Right lobe of liver (tissue), 6 donors: ENCODE measurements at places on chromosomes 6 and 20. TPM values are rescaled to one million over a fixed set of nuclear protein-coding genes. Genes with fewer than 3 reads are reported as not detected.

DNA sequence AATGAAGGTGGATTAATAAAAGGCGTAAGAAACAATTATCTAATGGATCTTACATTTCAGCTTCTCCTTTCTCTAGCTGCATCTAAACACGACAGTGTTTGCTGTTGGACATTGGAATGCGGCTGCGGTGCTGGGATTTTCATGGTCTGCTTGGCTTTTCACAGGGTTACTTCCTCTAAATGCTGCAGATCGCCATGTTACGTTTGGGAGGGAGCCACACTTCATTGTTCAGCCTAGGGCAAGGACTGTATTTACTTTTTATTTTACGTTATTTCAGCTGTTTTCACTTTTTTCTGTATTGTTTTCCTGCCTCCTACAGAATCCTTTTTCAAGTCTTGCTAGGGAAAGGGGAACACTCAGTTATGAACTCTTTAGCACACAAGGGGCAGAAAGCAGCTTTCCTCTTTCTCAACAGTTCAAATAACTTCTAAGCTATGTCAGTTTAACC is 97.9 kb upstream of the MTHFD1L start:
- H3K4me3 ChIP-seq, result no peak overlapping the region
- H3K36me3 ChIP-seq, result no peaks in the 10 kb centered on the region

CNKSR3 gene
- total RNA-seq, result 21.7 TPM

DNA sequence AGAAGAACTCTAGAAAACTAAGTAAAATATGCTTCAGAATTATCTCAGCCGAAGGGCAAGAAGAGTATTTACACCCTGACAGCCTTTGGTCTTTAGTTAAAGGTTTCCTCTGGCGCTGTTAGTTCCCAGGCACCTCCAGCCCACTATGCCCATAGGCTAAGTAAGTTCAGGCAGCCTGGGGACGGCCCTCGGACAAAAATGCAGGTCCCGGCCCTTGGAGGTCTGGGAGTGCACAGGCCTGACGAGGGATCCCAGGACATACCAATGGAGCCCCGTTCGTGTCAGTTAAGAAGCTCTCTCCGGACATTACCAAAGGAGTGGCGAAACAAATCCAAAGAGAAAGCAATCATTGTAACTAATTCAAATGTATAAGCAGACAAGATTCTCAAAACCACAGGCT is 311.8 kb downstream of the CD83 start:
- no peak for DNase-seq
- H3K4me1 ChIP-seq, result no peaks in the 10 kb centered on the region
- no peaks in the 10 kb centered on the region for H3K36me3 ChIP-seq

GRCh38 chr6:139927236-139927635 is 552.8 kb upstream of the CITED2 start:
- no peaks in the 10 kb centered on the region for H3K27me3 ChIP-seq
- no peak overlapping the region for H3K27ac ChIP-seq
- H3K36me3 ChIP-seq, result no peaks in the 10 kb centered on the region

DNA sequence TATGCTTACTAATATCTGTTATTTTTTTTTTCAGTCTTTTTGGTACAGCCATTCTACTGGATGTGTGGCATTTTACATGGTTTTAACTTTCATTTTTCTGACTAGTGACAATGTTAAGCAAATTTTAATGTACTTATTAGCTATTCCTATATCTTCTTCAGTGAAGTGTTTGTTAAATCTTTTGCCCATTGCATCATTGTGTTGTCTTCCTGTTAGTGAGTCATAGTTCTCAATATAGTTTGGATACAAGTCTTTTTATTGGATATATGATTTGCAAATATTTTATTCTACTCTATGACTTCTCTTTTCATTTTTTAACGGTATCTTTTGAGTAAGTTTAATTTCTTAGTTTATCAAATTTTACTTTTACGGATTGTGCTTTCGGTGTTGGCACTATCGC is 519.4 kb downstream of the CDKAL1 start:
- H3K4me3 ChIP-seq, result no peak overlapping the region
- DNase-seq, result no peak
- no peaks in the 10 kb centered on the region for H3K4me1 ChIP-seq
- H3K27ac ChIP-seq, result no peak overlapping the region

- no peaks in the 10 kb centered on the region for H3K27me3 ChIP-seq
- H3K36me3 ChIP-seq, result no peaks in the 10 kb centered on the region
- no peak overlapping the region for H3K4me3 ChIP-seq
- no peak overlapping the region for H3K27ac ChIP-seq
- no peaks in the 10 kb centered on the region for H3K4me1 ChIP-seq
These were observed 501.6 kb upstream of the MAP3K7 start for GRCh38 chr6:91088515-91088914.

DNA sequence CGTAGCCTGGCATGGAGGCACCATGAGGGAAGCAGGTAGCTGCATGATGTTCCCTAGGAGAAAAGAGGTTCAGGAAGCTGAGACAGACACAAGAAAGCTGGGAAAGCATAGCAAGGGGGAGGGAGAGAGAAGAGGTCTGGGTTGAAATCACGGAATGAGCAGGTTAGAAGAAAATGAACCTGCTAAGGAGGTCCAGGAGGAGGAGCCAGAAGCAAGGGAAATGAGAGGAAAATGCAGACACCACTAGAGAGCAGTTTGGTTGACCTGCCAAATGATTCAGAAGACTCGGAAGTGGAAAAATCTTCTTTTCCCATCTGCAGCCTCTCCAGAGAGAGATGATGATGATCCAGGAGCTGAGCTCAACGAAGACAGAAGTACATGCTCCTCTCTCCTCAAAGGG is 70.9 kb downstream of the VIP start:
- no peak for DNase-seq
- H3K4me1 ChIP-seq, result no peaks in the 10 kb centered on the region
- no peak overlapping the region for H3K4me3 ChIP-seq
- no peaks in the 10 kb centered on the region for H3K36me3 ChIP-seq
- H3K27ac ChIP-seq, result no peak overlapping the region
- H3K27me3 ChIP-seq, result no peaks in the 10 kb centered on the region

KHDC1L gene
- not detected for total RNA-seq

DNA sequence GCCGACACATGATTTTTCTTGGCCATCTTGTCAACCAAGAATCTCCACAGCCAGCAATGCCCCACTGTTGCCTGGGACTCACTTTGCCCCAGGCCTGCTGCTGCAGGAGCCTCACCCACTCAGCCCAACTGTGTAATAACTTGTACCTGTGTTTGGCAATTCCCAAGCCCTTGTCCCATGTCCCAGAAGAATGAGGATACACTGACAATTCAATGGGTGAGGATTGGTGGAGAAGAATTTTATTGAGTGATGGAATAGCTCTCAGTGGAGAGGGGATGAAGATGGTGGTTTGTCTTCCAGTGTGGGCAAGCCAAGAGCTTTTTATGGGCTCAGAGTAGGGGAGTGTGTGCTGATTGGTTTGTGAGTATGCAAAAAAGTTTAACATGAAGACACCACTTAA is 861.9 kb downstream of the TFAP2A start:
- no peak overlapping the region for H3K4me3 ChIP-seq
- no peaks in the 10 kb centered on the region for H3K4me1 ChIP-seq
- no peaks in the 10 kb centered on the region for H3K36me3 ChIP-seq
- DNase-seq, result no peak

MOG gene
- total RNA-seq, result not detected

- no peak overlapping the region for H3K4me3 ChIP-seq
- no peak for DNase-seq
- no peaks in the 10 kb centered on the region for H3K4me1 ChIP-seq
- H3K36me3 ChIP-seq, result no peaks in the 10 kb centered on the region
- no peaks in the 10 kb centered on the region for H3K27me3 ChIP-seq
These were observed 192.4 kb downstream of the ZFAND3 start for GRCh38 chr6:38011937-38012336.

GRCh38 chr6:49826743-49827406 is 39.5 kb downstream of the CRISP1 start:
- H3K4me3 ChIP-seq, result no peak overlapping the region
- H3K27me3 ChIP-seq, result no peaks in the 10 kb centered on the region
- H3K27ac ChIP-seq, result no peak overlapping the region
- no peak for DNase-seq

DNA sequence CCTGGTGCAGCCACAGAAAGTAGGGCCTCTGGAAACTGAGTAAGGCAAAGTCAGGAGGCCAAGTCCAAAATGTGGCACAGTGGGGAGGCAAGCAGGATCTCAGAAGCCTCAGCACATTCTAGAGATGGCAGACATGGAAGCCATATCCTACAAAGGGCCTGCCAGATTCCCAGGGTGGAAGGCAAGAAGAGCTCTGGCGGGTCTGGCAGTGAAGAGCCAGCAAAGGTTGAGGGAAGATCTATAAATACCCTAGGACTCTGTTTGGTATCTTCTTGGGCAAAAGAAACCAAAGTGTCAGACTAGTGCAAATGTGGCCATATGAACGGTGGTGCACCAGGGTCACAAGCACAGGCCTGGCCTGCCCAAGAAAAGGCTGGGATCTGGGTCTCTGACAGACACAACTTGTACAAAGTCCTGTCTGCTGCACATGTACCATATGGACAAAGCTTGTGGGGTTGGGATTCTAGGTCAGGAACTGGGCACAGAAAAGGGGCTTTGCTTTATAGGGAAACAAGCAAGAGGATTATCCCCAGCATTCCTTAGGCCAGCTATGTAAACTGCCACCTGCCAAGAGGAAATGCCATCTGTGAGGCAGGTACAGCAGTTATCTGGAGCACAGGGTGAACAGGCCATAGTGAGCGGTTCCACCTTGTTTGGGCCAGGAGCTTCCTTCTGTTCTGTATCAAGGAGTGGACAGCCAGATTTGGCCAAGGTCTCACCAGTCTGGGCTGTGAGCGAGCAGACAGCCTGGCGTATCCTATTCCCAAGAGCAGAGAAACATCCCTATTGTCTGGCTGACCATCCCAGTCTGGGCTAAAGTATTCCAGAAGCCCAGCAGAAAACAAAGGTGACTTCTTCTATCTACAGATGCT is 36.3 kb upstream of the SLC4A11 start:
- no peak for DNase-seq
- no peak overlapping the region for H3K4me3 ChIP-seq
- H3K4me1 ChIP-seq, result no peaks in the 10 kb centered on the region
- H3K36me3 ChIP-seq, result peaks cover 6% of the 10 kb centered on the region

- H3K27me3 ChIP-seq, result no peaks in the 10 kb centered on the region
- DNase-seq, result no peak
- H3K4me3 ChIP-seq, result no peak overlapping the region
- no peaks in the 10 kb centered on the region for H3K4me1 ChIP-seq
These were observed 247.0 kb downstream of the ATXN1 start for GRCh38 chr6:16514249-16514648.

ZBTB46 gene
- total RNA-seq, result 2.8 TPM

CTNNBL1 gene
- total RNA-seq, result 31.4 TPM

GRCh38 chr6:31717499-31718222 is 2.5 kb downstream of the LY6G6D start:
- no peaks in the 10 kb centered on the region for H3K4me1 ChIP-seq
- no peaks in the 10 kb centered on the region for H3K27me3 ChIP-seq
- H3K4me3 ChIP-seq, result no peak overlapping the region
- no peak overlapping the region for H3K27ac ChIP-seq
- no peak for DNase-seq

GRCh38 chr6:30885481-30885998 is 1.2 kb downstream of the DDR1 start:
- no peak for DNase-seq
- no peaks in the 10 kb centered on the region for H3K4me1 ChIP-seq
- no peaks in the 10 kb centered on the region for H3K27me3 ChIP-seq
- H3K36me3 ChIP-seq, result no peaks in the 10 kb centered on the region
- no peak overlapping the region for H3K27ac ChIP-seq
- peak overlapping the region; percentile 68 for H3K4me3 ChIP-seq

BPIFA1 gene
- not detected for total RNA-seq

C20orf202 gene
- 0.19 TPM for total RNA-seq

GRCh38 chr6:53912661-53913060 is 117.9 kb downstream of the LRRC1 start:
- no peak for DNase-seq
- no peaks in the 10 kb centered on the region for H3K36me3 ChIP-seq
- no peak overlapping the region for H3K4me3 ChIP-seq
- no peak overlapping the region for H3K27ac ChIP-seq

DNA sequence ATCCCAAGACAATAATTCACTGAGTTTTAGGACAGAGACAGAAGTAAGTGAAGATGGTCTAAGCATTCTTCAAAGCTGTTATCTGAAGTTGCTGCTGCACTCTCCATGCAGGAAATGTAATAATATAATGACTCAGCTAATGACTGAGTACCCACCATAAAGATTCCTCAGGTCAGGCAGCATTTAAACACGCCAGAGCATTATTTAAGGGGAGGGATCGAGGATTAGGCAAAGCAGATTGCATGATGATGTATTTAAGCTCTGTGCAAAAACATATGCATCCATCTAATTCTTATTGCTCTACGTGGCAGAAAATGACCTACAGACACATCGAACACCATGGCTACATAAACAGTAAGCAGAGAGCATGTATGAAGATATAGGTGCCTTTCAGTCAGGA is 216.4 kb downstream of the UNC5CL start:
- H3K36me3 ChIP-seq, result no peaks in the 10 kb centered on the region
- H3K27me3 ChIP-seq, result no peaks in the 10 kb centered on the region
- H3K4me3 ChIP-seq, result no peak overlapping the region
- H3K27ac ChIP-seq, result no peak overlapping the region
- peaks cover 6% of the 10 kb centered on the region for H3K4me1 ChIP-seq

SH3BGRL2 gene
- total RNA-seq, result 15.0 TPM

- no peaks in the 10 kb centered on the region for H3K36me3 ChIP-seq
- no peaks in the 10 kb centered on the region for H3K27me3 ChIP-seq
- no peak for DNase-seq
- H3K27ac ChIP-seq, result no peak overlapping the region
These were observed 13.0 kb downstream of the SLC2A4RG start for GRCh38 chr20:63752411-63753101.

IL17F gene
- total RNA-seq, result not detected

APOM gene
- 123 TPM for total RNA-seq

DTD1 gene
- total RNA-seq, result 16.8 TPM

CST5 gene
- not detected for total RNA-seq

TSBP1 gene
- total RNA-seq, result not detected

- H3K27ac ChIP-seq, result no peak overlapping the region
- no peaks in the 10 kb centered on the region for H3K36me3 ChIP-seq
- no peak for DNase-seq
- no peaks in the 10 kb centered on the region for H3K27me3 ChIP-seq
- H3K4me3 ChIP-seq, result no peak overlapping the region
- H3K4me1 ChIP-seq, result no peaks in the 10 kb centered on the region
These were observed 148.2 kb downstream of the TRMT11 start for GRCh38 chr6:126134491-126134890.

DNA sequence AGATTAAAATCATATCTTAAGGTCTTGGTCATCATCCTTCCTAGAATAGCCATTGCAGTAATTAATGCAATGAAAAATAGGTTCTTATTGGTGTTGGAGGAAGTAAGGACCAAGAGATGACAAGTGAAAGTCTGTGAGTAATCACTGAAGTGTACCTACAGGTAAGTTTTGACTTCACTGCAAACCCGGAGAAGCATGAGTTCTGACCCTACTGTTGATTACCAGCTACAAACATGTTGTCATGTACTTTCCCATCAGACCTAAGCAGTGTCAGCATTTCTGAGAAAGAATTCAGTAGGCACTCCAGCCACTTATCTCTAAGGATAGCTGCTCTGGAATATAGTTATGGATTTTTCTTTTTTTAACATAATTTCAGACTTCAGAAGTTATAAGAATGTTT is 280.9 kb downstream of the ZFAND3 start:
- no peaks in the 10 kb centered on the region for H3K27me3 ChIP-seq
- H3K27ac ChIP-seq, result no peak overlapping the region
- DNase-seq, result no peak
- no peaks in the 10 kb centered on the region for H3K4me1 ChIP-seq
- no peaks in the 10 kb centered on the region for H3K36me3 ChIP-seq
- no peak overlapping the region for H3K4me3 ChIP-seq
